ENCODE measurements at places on chromosomes 16 and 17.

GRCh38 chr17:61617330-61617729 is 26.3 kb upstream of the NACA2 start:
- no peak for DNase-seq

GRCh38 chr17:44012391-44012790 is 2.4 kb downstream of the TMEM101 start:
- no peak for DNase-seq

DNA sequence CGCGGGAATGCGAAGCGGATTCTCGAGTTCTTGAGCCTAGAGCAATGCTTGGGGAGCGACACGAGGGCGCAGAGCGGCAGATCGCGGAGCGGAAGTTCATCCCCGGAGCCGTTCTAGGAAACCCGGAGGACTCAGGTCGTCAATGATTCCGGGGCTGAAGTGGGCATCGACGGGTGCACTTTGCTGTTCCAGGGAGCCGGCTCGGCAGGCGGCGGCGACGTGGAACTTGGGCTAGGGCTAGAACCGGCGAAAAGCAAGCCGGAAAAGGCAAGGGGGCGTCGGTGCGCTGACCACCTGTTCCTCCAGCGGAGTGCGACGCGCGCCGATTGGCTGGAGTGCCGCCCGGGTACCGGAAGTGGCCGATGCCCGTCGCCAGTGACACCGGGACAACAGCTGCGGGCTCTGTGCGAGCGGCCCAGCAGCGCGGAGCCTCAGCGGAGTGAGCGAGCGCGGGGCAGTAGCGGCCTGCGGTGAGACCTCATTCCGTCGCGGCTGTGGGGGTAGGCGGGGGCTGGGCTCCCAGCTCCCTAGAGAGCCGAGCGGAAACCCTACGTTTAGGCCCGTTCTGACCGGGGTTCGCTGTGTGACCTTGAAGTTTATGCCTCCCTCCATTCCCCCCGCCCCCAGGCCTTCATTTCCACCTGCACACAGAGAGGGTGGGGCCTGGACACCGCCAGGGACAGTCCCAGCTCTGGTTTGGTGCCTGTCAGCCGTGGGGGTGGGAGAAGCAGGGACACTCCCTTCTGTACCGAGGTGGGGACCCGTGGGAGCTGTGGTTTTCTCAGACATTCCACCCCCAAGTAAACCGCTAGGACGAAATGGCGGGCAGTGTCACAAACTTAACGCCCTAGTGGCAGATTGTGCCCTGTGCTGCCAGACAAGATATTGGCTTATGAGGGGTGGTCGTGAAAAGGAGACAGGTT is at the start of gene ZFP3:
Gene ZFP3 (plus strand): TSS at position 362 of the 923 bp plus-strand sequence. CDS start 13,038 bp downstream, outside the sequence.
- peak; percentile 73 for DNase-seq

- DNase-seq = no peak
Observed at GRCh38 chr17:32348483-32348800, 1.5 kb upstream of the ZNF207 start.

- DNase-seq = no peak
Observed at GRCh38 chr16:66298571-66299120, 67.8 kb upstream of the CDH5 start.

GRCh38 chr17:34154961-34155730 is 99.9 kb upstream of the CCL2 start:
- no peak for DNase-seq

- DNase-seq = no peak
Observed at GRCh38 chr17:66946251-66946650, 18.3 kb upstream of the CACNG4 start.

- DNase-seq = no peak
Observed at GRCh38 chr16:9644258-9644657, 538.0 kb downstream of the GRIN2A start.

- DNase-seq = peak; percentile 7
Observed at GRCh38 chr16:17404941-17405689, 65.6 kb downstream of the XYLT1 start.

GRCh38 chr17:81285179-81285878 is 9.8 kb downstream of the SLC38A10 start:
- DNase-seq = no peak

GRCh38 chr17:74108126-74108705 is 95.3 kb upstream of the RPL38 start:
- DNase-seq = no peak

GRCh38 chr17:4156750-4157381 is 13.9 kb downstream of the CYB5D2 start:
- peak; percentile 28 for DNase-seq

DNA sequence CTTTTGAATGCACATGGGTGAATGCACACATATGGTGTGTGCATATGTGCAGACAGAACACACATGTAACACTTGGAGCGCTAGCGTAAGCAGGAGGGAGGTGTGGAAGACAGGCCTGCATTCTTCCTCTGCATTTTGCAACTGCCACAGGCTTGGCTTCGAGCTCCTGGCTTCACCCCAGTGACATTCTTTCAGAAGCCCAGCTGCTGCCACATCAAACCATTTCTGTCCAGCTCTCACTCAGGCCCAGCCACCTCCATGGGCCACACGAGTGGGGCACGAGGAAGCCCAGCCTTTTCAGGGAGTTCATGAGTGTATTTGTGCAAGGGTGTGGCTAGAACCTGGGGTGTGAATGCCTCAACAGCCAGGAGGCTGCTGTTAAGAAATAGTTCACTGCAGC is 18.8 kb downstream of the LGALS3BP start:
- no peak for DNase-seq

DNA sequence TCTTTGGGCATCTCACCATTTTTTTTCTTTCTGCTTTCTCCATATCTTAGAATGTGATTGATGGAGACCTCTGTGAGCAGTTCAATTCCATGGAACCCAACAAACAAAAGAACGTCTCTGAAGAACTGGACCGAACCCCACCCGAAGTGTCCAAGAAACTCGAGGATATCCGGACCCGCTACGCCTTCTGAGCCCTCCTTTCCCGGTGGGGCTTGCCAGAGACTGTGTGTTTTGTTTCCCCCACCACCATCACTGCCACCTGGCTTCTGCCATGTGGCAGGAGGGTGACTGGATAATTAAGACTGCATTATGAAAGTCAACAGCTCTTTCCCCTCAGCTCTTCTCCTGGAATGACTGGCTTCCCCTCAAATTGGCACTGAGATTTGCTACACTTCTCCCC is 48.0 kb downstream of the SF3B3 start:
- no peak for DNase-seq

GRCh38 chr17:81374890-81375289 is 20.4 kb upstream of the BAHCC1 start:
- no peak for DNase-seq

- peak; percentile 47 for DNase-seq
Observed at GRCh38 chr16:49498666-49499413, 125.2 kb downstream of the C16orf78 start.

DNA sequence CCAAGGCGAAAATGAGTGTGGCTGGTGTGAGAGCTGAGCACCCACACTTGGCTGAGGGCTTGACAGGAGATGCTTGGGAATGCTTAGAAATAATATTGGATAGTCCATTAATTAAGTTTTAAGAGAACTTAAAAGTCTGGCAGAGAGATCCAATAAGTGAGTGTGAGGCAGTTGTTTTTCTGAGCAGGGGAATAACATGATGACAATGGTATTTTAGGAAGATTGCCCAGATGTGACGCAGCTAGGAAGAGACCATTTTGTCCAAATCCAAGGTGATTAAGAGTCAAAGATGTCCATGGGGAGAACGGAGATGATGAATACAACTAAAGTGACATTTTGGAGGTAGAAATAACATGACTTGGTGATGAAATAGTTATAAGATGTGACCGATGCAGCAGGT is 102.8 kb upstream of the AXIN2 start:
- DNase-seq = no peak

GRCh38 chr17:50882851-50883250 is 16.7 kb upstream of the TOB1 start:
- DNase-seq = no peak
